ENCODE measurements at places on chromosomes 12 and 14.

- DNase-seq = no peak
Observed at GRCh38 chr12:106974511-106974910, 12.4 kb downstream of the MTERF2 start.

- no peak for DNase-seq
Observed at GRCh38 chr14:85853996-85854526, 324.1 kb downstream of the FLRT2 start.

DNA sequence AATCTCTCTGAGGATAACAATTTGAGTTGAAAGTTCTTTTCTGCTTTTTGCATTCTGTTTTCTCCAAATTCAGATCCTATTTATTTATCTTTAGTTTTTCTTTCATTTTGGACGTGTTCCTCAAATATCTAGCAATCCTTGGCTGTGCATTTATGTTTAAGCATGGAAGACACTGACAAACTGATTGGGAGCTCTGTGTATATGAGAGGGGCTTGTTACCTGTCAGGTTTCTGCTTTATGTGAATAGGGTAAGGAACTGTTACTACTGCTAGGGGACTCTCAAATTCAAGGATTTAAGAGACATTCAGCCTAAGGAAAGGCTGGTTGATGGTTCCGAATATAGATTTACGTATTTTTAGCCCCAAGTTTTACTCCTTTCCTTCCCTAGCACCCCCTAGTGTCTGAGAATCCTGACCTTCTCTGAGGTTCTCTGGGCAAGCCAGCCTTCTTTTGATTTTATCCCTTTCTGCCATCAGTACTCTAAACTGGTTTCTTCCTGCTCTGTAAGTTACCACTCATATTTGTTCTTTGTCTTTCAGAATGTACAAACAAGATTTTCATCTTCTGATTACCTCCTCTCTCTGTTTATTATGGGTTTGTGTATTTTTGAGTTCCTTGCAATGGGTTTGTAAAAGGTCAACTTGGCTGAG is 30.5 kb downstream of the YLPM1 start:
- DNase-seq = no peak

DNA sequence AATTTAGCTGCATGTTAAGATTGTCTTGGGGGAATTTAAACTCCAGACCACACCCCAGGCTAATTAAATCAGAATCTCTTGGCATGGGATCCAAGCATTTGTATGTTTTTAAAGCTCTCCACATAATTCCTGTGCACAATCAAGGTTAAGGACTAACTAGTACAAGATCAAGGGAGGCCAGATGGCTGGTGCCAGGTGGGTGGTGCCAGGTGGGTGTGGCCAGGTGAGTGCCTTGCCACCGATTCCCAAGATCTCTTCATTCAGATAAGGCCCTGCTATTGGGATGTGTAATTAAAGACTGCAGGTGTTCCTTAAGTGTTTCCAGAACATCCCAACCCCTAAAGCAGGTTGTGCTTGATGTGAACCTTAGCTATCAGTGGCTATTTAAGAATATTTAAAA is 75.1 kb downstream of the NRXN3 start:
- no peak for DNase-seq

DNA sequence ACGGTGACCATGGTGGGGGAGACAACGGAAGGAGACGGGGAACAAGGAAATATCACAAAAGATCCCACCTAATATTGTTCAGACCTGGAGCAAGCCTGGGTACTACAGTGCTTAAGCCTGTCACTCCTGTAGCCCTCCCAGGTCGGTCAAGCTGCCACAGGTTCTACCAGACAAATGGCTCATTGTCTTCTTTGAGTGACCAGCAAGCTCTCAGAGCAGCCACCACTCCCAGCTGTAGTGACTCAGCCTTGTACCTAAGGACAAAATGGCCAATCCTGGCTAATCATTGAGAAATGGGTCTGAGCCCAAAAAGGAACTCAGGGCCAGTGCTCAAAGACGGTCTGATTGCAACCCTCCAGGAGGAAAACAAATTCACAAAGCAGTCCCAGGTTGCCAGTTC is 238.4 kb upstream of the NOS1 start:
- no peak for DNase-seq

DNA sequence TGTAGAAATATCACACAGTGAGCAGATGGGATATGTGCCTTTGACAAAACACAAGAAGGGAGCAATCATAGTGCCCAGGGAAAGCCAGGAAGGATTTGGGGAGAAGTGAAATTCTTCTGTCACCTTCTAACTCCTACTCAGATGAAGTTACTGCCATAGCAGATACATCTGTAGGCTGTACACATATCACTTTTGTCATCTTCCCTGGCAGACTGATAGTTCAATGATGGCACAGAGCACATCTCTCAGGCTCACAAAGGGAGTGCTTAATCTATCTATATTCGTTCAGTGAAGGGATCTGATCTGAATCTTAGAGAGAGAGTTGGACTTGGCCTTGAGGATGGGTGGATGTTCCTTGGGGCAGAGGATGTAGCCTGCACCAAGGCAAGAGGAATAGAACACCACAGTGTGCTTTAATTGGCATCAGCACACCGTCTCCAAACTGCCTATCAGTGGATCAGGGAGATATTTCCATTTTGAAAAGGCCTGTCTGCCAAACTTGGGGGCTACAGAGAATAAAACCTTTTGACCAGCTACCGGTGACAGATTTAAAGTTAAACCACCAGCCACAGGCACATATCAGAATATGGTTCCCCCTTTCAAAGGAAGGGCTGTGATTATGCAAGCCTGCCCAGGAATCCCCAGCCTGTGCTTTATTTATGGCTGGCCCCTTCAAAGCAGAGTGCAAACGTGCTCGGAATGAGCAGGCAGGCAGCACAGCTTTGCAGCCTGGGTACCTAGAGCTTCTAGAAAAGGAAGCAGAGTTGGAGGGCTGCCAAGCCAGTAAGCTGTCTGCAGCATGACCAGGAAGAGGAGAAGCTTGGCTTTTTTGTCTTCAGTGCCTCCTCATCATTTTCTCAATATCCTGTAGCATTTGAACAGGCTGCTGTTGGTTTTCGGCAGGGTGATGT is 165.5 kb upstream of the DYRK2 start:
- no peak for DNase-seq

DNA sequence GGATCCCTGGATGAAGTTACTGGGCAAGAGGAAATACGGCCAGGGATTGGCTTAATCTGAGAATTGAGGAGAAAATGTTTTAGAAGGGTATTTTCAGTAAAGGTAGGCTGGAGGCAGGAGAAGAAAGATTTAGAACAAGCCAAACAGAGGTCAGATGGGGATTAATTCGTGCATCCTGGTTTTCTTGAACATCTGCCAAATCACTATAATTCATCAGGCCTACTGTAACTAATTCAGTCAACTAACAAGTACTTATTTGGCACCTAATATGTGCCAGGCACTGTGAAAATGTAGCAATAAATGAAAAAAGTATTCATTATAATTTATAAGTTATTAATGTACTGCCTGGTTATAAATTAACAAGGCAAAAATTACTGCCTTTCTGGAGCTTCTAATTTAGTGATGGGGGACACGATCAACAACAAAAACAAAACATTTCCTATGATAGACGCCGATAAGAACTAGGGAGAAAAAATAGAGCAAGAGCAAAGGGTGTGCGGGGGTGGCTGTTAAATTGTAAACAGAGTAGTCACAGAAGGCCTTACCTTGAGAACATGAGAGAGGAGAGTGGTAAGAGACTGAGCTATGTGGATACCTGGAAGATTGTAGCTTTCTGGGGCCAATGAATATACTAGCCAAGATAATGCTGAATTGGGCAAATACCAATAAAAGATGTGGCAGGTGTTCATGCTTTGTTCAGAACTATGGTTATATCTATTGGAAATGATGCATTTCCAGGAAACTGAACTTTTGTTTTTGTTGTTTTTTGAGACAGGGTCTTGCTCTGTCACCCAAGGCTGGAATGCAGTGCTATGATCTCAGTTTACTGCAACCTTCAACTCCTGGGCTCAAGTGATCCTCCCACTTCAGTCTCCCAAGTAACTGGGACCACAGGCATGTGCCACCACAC is 34.0 kb downstream of the DUSP16 start:
- DNase-seq = no peak

GRCh38 chr12:12008931-12009611 is 61.7 kb upstream of the BCL2L14 start:
- DNase-seq = peak; percentile 58

DNA sequence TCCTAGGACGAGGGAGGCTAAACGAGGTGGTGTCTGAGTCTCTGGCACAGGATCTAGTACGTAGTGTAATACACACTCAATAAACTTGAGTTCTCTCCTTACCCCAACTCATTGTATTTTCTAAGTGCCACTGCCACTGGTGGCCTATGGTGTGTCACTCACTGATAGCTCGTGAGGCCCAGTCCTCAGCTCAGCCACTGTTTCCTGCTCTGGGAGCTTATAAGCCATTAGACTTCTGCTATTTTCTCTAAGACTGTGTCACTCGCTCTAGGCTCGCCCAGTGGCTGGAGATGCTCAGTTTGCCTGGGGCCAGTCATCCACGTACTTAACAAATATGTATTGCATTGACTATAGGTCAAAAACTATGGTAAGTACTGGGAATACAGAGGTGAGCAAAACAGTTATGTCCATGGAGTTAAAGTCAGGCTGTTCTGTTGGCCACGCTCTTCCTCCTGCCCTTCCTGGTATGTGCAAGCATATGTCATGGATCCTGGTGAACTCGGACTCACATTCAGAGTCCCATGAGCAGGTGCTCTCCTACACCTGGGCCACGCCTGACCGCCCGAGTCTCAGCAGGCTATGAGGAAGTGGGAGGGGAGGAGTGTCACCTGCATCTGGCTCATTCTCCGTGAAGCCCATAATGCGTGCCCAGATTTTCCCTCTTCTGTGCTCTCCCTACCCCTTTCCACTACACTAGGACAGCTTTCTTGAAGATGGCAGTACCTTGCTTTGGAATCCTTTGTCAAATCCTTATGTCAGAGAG is 41.6 kb downstream of the DEGS2 start:
- no peak for DNase-seq

DNA sequence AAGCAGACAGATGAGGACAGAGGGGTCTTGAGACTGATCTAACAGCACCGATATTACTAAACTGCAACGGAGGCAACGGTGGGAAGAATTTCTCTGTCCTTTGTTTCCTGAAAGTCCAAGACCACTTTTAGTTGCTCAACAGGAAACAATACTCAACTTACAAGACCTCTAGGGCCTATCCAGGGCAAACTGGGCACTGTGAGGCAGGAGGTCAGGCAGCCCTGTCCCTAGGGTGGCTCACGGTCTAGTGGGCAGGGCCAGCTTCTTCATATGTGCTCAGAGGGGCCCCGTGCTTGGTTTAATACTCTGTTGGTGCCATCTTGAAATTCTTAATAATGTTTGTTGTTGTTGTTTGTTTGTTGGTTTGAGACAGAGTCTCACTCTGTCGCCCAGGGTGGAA is 14.2 kb downstream of the SSH1 start:
- no peak for DNase-seq

DNA sequence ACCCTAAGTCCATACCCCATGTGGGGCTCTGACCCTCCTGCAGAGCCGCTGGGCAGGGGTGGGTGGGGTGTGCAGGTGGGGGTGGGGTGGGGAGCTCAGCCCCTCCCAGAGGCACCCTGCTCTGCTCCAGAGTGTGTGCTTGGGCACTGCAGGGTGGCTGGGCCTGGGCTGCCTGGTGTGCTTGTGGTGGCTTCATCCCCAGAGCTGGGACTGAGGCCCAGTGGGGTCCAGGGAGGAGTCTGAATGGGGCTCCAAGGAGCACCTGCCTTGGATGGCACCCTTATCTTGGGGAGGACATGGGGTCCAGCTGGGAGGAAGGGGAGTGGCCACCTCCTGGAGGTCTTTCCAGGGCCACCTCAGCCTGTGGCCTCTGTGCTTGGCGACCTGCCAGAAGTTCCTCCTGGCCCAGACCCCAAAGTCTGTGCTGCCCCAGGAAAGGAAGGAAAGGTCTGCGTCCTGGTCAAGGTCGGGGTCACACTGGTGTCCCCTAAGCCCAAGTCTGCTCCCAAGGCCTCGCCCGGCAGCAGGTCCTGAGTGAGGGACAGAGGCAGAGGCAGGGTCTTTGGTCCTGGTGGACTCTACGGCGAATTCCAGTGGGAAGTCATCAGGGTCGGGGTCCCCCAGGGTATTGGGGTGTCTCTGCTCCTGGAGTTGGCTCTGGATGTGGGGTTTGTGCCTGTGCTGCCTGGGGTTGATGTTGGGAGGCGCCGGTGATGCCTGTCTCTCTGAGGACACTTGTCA is 373.4 kb downstream of the TMEM121 start:
- DNase-seq = no peak

DNA sequence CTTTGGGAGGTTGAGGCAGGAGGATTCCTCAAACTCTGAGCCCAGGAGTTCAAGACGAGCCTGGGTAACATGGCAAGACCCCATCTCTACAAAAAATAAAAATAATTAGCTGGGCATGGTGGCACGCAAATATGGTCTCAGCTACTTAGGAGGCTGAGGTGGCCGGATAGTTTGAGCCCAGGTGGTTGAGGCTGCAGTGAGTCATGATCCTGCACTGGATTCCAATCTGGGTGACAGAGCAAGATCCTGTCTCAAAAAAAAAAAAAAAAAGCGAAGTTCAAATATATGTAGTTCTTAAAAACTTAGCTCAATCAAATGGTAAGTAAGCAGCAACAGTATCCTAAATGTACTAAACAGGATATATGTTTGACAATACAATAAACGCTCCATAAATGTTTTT is 85.5 kb upstream of the SSTR1 start:
- no peak for DNase-seq

DNA sequence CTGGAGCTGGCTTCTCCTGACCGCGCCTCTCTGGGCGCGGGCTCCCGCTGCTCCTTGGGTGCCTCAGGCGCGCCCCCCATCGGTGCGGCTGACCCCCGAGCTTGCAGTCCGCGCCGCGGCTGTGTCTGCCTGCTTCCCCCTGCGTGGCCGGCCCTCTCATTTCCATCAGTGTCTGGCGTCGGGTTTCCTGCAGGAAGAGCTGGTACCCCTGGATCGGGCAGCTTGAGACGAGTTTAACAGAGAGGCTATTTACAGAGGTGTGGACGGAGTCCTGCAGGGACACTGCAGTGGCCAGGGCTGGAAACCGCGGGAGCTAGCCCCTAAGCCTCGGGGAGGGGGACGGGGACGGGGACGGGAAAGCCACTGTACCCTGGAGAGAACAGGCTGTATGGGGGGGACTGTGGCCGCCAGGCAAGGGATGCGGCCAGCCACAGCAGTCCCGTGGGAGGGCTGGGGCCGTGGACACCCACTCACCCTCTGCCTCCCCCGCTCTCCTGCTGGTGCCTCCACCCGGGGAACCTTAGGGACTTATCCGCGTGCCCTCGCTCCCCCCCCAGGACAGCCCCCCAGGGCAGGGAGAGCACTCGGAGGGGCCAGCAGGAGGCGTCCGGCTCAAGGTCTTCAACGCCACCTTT is 3.7 kb upstream of the CACNA2D4 start:
- no peak for DNase-seq

Data from keratinocyte (primary cell).